ENCODE measurements at places on chromosomes 7 and 10.

DNA sequence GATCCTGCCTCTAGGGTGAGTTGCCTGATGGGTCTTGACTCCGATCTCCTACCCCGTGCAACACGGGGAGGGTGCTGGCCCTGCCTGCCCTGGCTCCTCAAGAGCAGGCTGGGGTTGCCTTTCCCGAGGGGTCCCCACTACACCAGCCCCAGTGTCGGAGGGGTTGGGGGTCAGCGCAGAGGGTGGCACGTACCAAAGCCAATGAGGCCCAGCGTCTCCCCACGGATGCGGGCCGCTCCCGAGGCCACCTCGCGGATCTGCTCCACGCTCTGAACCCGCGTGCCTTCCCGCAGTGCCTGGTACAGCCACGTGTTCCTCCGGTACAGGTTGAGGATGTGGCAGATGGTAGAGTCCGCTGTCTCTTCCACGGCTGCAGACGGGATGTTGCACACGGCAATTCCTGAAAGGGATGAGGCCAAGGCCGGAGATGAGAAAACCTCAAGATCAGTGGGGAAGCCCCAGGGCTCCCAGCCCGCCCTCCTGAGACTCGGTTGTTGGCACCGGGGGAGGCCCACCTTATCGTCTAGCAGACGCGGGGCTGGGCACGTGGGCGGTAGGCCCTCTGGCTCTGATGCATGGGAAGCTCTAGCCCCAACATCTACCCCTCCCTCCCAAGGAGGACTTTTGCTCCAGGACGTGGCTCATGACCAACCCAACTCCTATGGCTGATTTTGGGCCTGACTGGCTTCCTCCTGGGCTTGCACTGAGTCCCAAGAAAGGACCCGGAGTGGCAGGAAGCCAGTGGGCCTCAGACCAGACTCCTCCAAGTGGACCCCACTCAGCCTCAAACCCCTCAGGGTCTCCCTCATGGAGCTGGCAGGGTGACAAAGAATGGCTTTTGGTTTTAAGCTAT, 56.1 kb downstream of the ZRANB1 start:
- DNase-seq: no peak

GRCh38 chr7:19353180-19353579, 208.0 kb upstream of the FERD3L start:
- DNase-seq: no peak

- peak; percentile 37 for DNase-seq
Measured at GRCh38 chr10:33559105-33559504, 224.6 kb upstream of the NRP1 start.

- DNase-seq: peak; percentile 68
Measured at GRCh38 chr7:9945857-9946256, 1027.8 kb upstream of the PHF14 start.

- DNase-seq: no peak
Measured at GRCh38 chr7:6477318-6477660, 29.5 kb upstream of the DAGLB start.

DNA sequence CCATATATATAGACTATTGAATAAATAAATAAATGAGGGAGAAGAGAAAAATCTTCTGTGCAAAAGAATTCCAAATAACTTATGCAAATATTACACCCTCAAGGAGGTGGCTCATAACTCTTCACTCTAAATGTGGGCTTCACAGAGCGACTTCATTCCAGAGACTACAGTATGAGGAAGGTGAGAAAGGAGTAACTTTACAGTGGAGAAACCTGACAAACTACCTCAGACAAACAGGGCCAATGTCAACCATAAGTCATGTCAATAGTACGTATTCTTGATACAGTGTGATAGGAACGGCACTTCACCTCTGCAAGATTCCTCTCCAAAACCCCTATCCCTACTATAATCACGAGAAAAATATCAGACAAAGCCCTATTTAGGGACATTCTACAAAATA, 158.4 kb upstream of the NAMPT start:
- no peak for DNase-seq

- peak; percentile 40 for DNase-seq
Measured at GRCh38 chr10:97919012-97919411, 69.4 kb downstream of the GOLGA7B start.

DNA sequence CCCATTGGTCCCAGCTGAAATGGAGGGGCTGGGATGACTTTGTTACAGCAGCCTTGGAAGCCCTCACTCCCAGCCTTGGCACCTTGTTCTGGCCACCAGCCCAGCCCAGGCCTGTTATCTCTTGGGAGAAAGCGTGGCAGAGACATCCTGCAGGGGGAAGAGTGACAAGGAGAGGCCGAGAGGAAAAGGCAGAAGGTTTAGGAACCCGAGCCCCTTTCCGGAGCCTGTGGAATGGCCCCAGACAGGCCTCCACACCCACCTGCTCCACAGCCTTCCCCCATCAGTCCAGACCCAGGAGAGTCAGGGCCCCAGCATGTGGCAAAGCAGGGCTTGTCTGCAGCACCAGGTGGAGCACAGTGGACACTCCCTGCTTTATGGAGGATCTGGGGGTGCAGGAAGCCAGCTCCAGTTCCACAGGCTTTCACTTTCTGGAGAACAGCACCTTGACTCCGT, 24.1 kb upstream of the TRIM8 start:
- no peak for DNase-seq

GRCh38 chr7:10875080-10875479, 98.6 kb upstream of the PHF14 start:
- DNase-seq: no peak

GRCh38 chr7:3294432-3295100, 6.5 kb upstream of the SDK1 start:
- DNase-seq: no peak

- no peak for DNase-seq
Measured at GRCh38 chr10:84606428-84606827, 278.0 kb downstream of the CCSER2 start.

GRCh38 chr10:22604344-22605126, 109.8 kb downstream of the PIP4K2A start:
- DNase-seq: no peak

GRCh38 chr10:29522918-29523317, 111.9 kb downstream of the SVIL start:
- DNase-seq: no peak
